ENCODE measurements at places on chromosomes 11 and 22. TPM values are rescaled to one million over a fixed set of nuclear protein-coding genes. Genes with fewer than 3 reads are reported as not detected.

GRCh38 chr22:20402960-20403778 lies 9.2 kb downstream of the ZNF74 start:
- DNase-seq: no peak

DNA sequence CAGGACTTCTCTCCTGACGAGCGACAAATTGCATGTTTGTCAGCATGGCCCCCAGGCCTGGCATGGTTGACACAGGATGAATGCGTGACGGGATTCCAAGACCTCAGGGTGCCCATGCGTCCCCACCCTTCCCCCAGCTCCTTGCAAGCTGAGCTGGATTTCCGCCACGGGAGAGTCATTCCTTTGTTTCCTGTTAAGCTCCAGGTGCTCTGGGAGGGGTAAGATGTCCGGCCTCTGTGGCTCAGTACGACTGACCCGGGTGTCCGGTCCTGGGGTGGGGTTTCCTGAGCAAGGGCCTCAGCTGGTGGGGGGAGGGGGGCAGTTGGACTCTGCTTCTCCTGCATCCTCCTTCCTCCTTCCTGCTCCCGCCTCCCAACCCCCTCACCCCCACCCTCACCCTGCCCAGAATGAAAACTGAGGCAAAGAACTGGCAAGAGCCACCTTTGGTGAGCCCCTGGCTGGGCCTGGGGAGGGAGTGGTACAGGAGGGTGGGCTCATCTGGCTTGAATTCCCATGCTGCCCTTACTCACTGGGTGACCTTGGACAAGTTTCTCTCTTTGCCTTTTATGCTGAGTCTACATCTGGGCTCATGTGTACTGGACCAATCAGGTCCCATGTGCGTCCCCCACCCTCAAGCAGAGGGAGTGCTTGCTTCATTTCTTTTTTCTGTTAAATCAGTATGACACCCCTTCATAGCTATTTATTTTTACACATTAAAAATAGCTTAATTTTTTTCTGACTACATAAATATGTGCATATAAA lies 2.5 kb downstream of the CDC42EP2 start:
- peak; percentile 87 for DNase-seq

DNA sequence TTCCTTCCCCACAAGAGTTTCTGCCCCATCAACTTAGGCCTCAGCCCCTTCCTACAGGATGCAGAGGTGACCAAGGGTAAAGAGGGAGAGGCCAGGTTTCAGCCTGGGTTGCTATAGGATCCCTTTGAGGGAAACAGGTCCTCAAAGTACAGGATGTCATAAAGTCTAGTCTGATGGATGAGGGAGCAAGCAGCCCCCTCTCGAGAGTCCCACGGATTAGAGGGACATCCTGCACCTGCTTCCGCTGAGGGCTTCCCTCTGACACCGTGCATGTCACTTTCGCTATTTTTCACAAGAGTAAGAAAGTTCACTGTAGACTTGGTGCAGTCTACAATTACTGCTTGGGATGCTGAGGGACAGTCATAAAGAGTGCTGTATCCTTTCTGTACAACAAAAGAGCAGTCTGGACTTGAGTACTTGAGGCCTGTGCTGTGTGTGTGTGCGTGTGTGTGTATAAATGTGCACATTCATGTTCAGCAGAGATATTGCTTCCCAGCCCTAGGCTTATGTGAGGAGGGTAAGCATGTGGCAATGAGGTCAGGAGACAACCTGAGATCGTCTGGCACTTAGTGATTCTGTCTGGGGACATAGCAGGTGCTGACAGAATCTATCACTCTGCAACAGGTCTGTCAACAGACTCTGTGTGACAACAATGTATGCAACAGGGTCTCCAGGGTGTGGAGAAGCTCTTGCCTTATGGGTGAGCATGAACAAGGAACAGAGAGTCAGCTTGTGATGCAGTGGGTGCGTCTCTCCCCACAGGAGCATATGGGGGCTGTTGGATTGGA lies 18.0 kb upstream of the CHST1 start:
- DNase-seq: no peak

C11orf98 gene
- total RNA-seq: 23.3 TPM

LRRC74B gene
- total RNA-seq: not detected

All from dermis microvascular lymphatic vessel endothelial cell (primary cell).